ENCODE measurements at places on chromosomes 3 and 15. TPM values are rescaled to one million over a fixed set of nuclear protein-coding genes. Genes with fewer than 3 reads are reported as not detected.

DNA sequence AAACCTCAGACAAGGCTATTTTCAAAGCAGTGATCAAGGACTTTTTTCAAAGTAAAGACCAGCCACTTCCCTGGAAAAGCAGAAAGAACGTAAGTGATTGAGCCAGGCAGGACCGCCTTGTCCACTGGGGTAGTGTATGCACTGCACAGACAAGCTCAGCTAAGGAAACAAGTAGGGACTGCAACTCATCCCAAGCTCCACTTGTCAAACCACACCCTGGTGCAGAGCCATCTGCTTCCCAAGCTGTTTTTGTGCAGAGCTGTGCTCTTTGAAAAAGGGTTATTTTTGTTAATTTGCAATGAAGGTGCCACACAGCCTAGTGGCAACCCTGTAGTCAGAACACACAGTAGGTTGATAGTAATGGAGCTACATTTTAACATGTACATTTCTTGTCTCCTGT is 193.3 kb downstream of the ADAMTS9 start:
- no peak for DNase-seq

GRCh38 chr3:57796261-57796660 is 40.2 kb downstream of the SLMAP start:
- no peak for DNase-seq

DNA sequence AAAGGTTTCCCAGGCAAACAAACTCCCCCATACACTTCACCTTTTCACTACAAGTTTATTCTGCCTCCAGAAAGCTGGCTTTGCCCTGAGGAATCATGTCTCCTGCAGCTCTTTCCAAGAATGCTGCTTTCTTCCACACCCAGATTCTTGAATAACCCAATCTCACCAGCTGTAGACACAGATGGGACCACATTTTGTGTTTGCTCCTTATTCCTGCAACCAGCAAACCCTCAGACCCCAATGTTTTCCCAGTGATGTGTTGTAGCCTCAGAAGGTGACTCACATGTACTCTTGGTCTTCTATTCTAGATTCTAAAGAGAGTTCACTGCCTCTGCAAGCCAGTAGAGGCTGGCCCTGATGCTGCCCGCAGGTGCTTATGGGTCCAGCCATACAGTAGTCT is 23.6 kb upstream of the TRIM59 start:
- DNase-seq = no peak

- DNase-seq = no peak
Measured at GRCh38 chr3:184059424-184059823, 6.6 kb downstream of the HTR3C start.

TMC3 gene
- total RNA-seq = not detected

SATB1 gene
- 208 TPM for total RNA-seq

ELL3 gene
- 0.97 TPM for total RNA-seq
